Dermis lymphatic vessel endothelial cell (primary cell): ENCODE measurements at places on chromosomes 5 and 9. TPM values are rescaled to one million over a fixed set of nuclear protein-coding genes. Genes with fewer than 3 reads are reported as not detected.

TAS2R1 gene
- total RNA-seq: not detected in 2 replicates

QRFP gene
- total RNA-seq: not detected in 2 replicates

SHISAL2B gene
- not detected in 2 replicates for total RNA-seq

GFRA3 gene
- not detected in 2 replicates for total RNA-seq

FCN2 gene
- total RNA-seq: not detected in 2 replicates

IFNK gene
- not detected in 2 replicates for total RNA-seq

PIP5K1B gene
- total RNA-seq: 0.09 and 0.11 TPM in 2 replicates

ANKRD34B gene
- total RNA-seq: under 0.01 TPM in 1 of 2 replicates, not detected in the other

POU5F2 gene
- total RNA-seq: 0.33 and 0.43 TPM in 2 replicates

EQTN gene
- 0.09 and 0.22 TPM in 2 replicates for total RNA-seq

LCN9 gene
- not detected in 2 replicates for total RNA-seq

SOWAHA gene
- total RNA-seq: under 0.01 TPM in 1 of 2 replicates, not detected in the other

IFNA21 gene
- total RNA-seq: not detected in 2 replicates

ACTL7B gene
- under 0.01 TPM in 1 of 2 replicates, not detected in the other for total RNA-seq

SNCAIP gene
- total RNA-seq: 8.9 and 30.5 TPM in 2 replicates

OR13C8 gene
- total RNA-seq: not detected in 2 replicates

C7 gene
- total RNA-seq: 0.09 and 0.33 TPM in 2 replicates

DHFR gene
- total RNA-seq: 7.7 and 10.4 TPM in 2 replicates

NTNG2 gene
- total RNA-seq: 0.60 and 1.2 TPM in 2 replicates

HACD4 gene
- under 0.01 and 0.17 TPM in 2 replicates for total RNA-seq

IGFBPL1 gene
- not detected in 2 replicates for total RNA-seq

ARL14EPL gene
- 0.17 and 0.33 TPM in 2 replicates for total RNA-seq

FOXD4L6 gene
- total RNA-seq: under 0.01 TPM in 1 of 2 replicates, not detected in the other

KIF24 gene
- total RNA-seq: 0.86 and 0.87 TPM in 2 replicates

CBY3 gene
- total RNA-seq: 0.09 and 0.43 TPM in 2 replicates

PNPLA7 gene
- total RNA-seq: 0.34 and 0.65 TPM in 2 replicates

MARVELD2 gene
- 1.3 and 1.5 TPM in 2 replicates for total RNA-seq
